ENCODE measurements at places on chromosomes 2 and 18. TPM values are rescaled to one million over a fixed set of nuclear protein-coding genes. Genes with fewer than 3 reads are reported as not detected.

Gene PTGR3
- total RNA-seq: 25.5 TPM

DNA sequence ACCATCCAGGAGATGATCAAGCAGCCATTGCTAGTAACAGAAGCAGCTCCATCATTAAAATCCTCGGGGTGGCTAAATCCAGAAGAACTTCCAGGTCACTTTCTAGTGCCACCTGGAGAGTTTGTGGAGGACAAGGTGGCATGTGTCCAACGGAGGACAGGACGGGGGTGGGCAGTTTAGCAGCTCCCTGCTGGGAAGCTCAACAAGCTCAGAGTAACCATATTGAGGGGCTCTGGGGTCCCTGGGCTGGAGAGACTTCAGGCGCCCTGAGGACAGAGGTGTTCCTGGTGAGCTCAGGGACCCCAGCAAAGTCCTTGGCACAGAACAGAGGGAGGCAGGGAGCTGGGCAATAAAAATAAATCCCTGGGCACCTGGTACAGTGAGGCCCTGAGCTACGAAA lies 140.0 kb upstream of the FHL2 start:
- H3K27me3 ChIP-seq: no peaks in the 10 kb centered on the region
- H3K36me3 ChIP-seq: no peaks in the 10 kb centered on the region
- no peak overlapping the region for H3K27ac ChIP-seq
- no peaks in the 10 kb centered on the region for H3K4me1 ChIP-seq
- DNase-seq: no peak

Gene LINC00305
- total RNA-seq: not detected

GRCh38 chr2:100786297-100786658 lies 33.7 kb upstream of the NPAS2 start:
- no peaks in the 10 kb centered on the region for H3K4me1 ChIP-seq
- no peaks in the 10 kb centered on the region for H3K27me3 ChIP-seq
- H3K36me3 ChIP-seq: no peaks in the 10 kb centered on the region
- no peak for DNase-seq
- no peak overlapping the region for H3K27ac ChIP-seq

Gene C1QL2
- total RNA-seq: not detected

DNA sequence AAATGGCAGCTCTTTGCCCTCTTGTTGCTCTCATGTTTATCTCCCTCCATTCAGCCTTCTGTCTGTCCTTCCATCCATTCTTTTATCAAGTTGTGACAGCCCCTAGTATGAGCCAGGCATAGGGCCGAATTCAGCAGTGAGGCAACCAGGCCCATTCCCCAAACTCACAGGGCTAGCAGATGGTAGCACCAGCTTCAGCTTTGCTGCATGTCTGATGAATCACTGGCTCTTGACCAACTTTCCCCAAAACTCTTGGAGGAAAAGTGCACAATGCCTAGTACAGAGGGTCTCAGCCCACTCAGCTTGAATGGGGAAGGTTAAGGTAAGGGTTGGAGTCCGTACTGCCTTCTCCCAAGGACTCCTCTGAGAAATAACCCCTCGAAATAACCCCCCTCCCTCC lies 35.7 kb downstream of the NPAS2 start:
- no peaks in the 10 kb centered on the region for H3K36me3 ChIP-seq
- H3K4me3 ChIP-seq: no peak overlapping the region

- no peak overlapping the region for H3K27ac ChIP-seq
- no peaks in the 10 kb centered on the region for H3K27me3 ChIP-seq
- H3K4me1 ChIP-seq: no peaks in the 10 kb centered on the region
- H3K36me3 ChIP-seq: peaks cover 49% of the 10 kb centered on the region
These were observed 66.9 kb downstream of the ATAD2B start for GRCh38 chr2:23859983-23860382.

GRCh38 chr2:236665101-236665500 lies 95.5 kb downstream of the ACKR3 start:
- no peak overlapping the region for H3K4me3 ChIP-seq
- no peak overlapping the region for H3K27ac ChIP-seq
- DNase-seq: no peak
- H3K27me3 ChIP-seq: peaks cover 4% of the 10 kb centered on the region
- H3K4me1 ChIP-seq: no peaks in the 10 kb centered on the region
- H3K36me3 ChIP-seq: no peaks in the 10 kb centered on the region

Gene TXNDC2
- not detected for total RNA-seq

Gene LOXHD1
- total RNA-seq: not detected

- no peak overlapping the region for H3K4me3 ChIP-seq
- no peak for DNase-seq
- H3K27me3 ChIP-seq: no peaks in the 10 kb centered on the region
- H3K27ac ChIP-seq: no peak overlapping the region
These were observed 51.9 kb downstream of the CDH2 start for GRCh38 chr18:28125051-28125450.

DNA sequence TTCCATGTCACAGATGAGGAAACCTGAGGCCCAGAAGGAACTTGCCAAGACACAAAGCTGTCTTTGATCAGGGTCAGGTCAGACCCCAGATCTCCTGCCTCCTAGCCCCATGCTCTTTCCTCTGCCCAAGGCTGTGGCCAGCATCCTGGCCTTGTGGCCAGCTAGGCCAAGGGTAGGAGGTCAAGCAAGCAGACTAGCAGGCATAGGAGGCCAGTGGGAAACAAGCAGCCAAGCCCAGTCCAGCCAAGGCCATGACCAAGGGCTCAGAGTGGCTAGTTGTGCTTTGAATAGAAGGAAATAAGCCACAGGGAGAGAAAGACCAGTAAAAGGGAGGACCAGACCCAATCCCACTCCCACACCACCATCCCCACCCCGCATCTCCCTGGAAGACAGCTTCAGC lies 30.4 kb downstream of the KCNK3 start:
- no peak overlapping the region for H3K27ac ChIP-seq
- H3K27me3 ChIP-seq: no peaks in the 10 kb centered on the region
- no peaks in the 10 kb centered on the region for H3K4me1 ChIP-seq
- H3K4me3 ChIP-seq: no peak overlapping the region
- H3K36me3 ChIP-seq: no peaks in the 10 kb centered on the region

Gene ITGA4
- total RNA-seq: 18.8 TPM

- no peak for DNase-seq
- H3K27me3 ChIP-seq: no peaks in the 10 kb centered on the region
- no peak overlapping the region for H3K4me3 ChIP-seq
- H3K4me1 ChIP-seq: no peaks in the 10 kb centered on the region
- H3K36me3 ChIP-seq: peaks cover 100% of the 10 kb centered on the region
These were observed 73.4 kb downstream of the CCDC93 start for GRCh38 chr2:117940436-117940835.

DNA sequence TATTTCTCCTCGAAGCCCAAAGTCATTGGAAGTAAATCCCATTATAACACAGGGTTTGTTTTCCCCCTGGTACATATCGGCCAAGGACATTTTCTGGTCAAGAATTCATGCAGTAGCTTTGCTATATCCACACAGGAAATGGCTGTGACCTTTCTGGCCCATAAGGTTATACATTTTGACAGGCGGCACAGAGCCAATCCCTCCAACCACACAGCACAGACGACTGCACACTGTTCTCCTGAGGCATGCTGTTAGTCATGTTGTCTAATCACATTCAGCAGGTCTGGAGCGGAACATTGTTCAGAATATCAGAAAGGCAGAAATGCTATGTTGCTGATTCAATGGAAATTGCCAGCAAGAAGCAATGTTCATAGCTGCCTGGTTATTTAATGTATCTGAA lies 742.3 kb upstream of the SLC8A1 start:
- no peak for DNase-seq
- H3K4me3 ChIP-seq: no peak overlapping the region
- H3K27me3 ChIP-seq: no peaks in the 10 kb centered on the region
- H3K27ac ChIP-seq: no peak overlapping the region
- no peaks in the 10 kb centered on the region for H3K36me3 ChIP-seq

DNA sequence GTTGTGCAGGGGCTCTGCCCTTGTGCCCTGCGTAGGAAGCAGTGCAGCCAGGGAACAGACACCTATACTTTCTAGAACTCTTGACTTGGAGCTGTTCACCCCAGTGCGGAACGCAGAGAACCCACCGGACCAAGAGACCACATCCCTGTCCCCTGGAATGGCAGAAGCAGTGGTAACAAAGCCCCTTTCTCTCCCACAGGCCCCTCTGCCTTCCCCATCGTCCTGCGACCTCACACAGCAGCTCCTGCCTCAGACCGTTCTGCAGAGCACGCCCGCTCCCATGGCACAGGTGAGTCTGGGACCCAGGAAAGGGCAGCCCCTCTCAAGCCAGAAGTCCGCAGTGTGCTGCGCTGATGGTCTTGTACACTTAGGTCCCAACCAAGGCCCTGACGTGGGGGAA lies 24.6 kb upstream of the RPL31 start:
- H3K27me3 ChIP-seq: no peaks in the 10 kb centered on the region
- no peak overlapping the region for H3K27ac ChIP-seq
- no peak overlapping the region for H3K4me3 ChIP-seq
- no peaks in the 10 kb centered on the region for H3K36me3 ChIP-seq
- no peaks in the 10 kb centered on the region for H3K4me1 ChIP-seq

GRCh38 chr2:3242747-3243369 lies 134.8 kb downstream of the EIPR1 start:
- H3K4me3 ChIP-seq: peak overlapping the region; percentile 76
- no peaks in the 10 kb centered on the region for H3K27me3 ChIP-seq
- H3K36me3 ChIP-seq: no peaks in the 10 kb centered on the region
- peak overlapping the region; percentile 71 for H3K27ac ChIP-seq

- peaks cover 21% of the 10 kb centered on the region for H3K4me1 ChIP-seq
- H3K36me3 ChIP-seq: peaks cover 1% of the 10 kb centered on the region
- no peak overlapping the region for H3K4me3 ChIP-seq
- no peak overlapping the region for H3K27ac ChIP-seq
- no peaks in the 10 kb centered on the region for H3K27me3 ChIP-seq
- DNase-seq: no peak
These were observed 41.4 kb upstream of the RNU4ATAC start for GRCh38 chr2:121489284-121489683.

Gene SP140
- total RNA-seq: 100 TPM

DNA sequence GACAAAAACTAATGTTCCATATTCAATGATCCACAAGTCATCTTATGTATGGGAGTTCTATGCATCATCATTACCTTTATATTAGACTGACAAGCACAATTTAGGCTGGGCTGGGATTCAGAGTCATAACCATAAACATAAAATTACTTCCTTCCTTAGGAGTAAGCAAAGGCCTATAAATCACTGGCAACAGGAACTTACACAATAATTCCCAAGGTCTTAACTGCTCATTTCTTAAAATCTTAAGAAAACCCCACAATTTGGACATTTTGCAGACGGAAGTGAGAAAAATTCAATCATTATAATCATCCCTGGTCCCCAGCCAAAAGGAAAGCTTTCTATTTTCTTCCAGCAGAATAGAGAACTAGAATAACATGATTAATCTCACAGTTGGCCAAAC lies 232.3 kb downstream of the DYM start:
- H3K4me1 ChIP-seq: no peaks in the 10 kb centered on the region
- no peaks in the 10 kb centered on the region for H3K36me3 ChIP-seq
- H3K4me3 ChIP-seq: no peak overlapping the region
- no peak overlapping the region for H3K27ac ChIP-seq
- no peak for DNase-seq
- no peaks in the 10 kb centered on the region for H3K27me3 ChIP-seq

GRCh38 chr2:161141033-161141432 lies 19.2 kb upstream of the TANK start:
- peak overlapping the region; percentile 100 for H3K4me3 ChIP-seq
- H3K4me1 ChIP-seq: peaks cover 43% of the 10 kb centered on the region
- no peaks in the 10 kb centered on the region for H3K27me3 ChIP-seq
- peak; percentile 45 for DNase-seq

- H3K4me3 ChIP-seq: no peak overlapping the region
- DNase-seq: no peak
- H3K27ac ChIP-seq: no peak overlapping the region
- H3K27me3 ChIP-seq: no peaks in the 10 kb centered on the region
- H3K4me1 ChIP-seq: no peaks in the 10 kb centered on the region
These were observed 15.7 kb upstream of the GPC1 start for GRCh38 chr2:240419723-240420122.

Gene AGAP1
- total RNA-seq: 0.99 TPM

DNA sequence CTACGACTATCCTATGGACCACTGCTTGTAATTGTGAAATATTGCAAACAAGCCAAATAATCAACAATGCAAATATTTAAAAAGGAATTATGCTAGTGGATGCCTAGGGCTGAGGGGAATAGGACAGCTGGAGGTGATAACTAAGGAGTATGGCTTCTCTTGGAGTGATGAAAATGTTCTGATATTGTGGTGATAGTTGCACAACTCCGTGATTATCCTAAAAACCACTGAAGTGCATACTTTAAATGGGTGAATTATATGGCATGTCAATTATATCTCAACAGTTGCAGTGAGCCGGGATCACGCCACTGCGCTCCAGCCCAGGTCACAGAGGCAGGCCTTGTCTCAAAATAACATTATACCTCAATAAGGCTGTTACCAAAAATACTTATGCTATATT lies 125.1 kb upstream of the SH3BP4 start:
- no peaks in the 10 kb centered on the region for H3K27me3 ChIP-seq
- no peak for DNase-seq
- no peaks in the 10 kb centered on the region for H3K36me3 ChIP-seq
- no peaks in the 10 kb centered on the region for H3K4me1 ChIP-seq
- no peak overlapping the region for H3K27ac ChIP-seq
- H3K4me3 ChIP-seq: no peak overlapping the region

Gene ADCYAP1
- total RNA-seq: not detected

Gene PTPRM
- 3.6 TPM for total RNA-seq

Gene FAM124B
- 5.2 TPM for total RNA-seq

Gene SELENOI
- total RNA-seq: 42.8 TPM

Gene ALPG
- total RNA-seq: not detected

Gene UGT1A8
- total RNA-seq: not detected
